ENCODE measurements at places on chromosomes 12 and 14.

GRCh38 chr14:71327691-71328090 lies 420.4 kb downstream of the PCNX1 start:
- no peak for DNase-seq

DNA sequence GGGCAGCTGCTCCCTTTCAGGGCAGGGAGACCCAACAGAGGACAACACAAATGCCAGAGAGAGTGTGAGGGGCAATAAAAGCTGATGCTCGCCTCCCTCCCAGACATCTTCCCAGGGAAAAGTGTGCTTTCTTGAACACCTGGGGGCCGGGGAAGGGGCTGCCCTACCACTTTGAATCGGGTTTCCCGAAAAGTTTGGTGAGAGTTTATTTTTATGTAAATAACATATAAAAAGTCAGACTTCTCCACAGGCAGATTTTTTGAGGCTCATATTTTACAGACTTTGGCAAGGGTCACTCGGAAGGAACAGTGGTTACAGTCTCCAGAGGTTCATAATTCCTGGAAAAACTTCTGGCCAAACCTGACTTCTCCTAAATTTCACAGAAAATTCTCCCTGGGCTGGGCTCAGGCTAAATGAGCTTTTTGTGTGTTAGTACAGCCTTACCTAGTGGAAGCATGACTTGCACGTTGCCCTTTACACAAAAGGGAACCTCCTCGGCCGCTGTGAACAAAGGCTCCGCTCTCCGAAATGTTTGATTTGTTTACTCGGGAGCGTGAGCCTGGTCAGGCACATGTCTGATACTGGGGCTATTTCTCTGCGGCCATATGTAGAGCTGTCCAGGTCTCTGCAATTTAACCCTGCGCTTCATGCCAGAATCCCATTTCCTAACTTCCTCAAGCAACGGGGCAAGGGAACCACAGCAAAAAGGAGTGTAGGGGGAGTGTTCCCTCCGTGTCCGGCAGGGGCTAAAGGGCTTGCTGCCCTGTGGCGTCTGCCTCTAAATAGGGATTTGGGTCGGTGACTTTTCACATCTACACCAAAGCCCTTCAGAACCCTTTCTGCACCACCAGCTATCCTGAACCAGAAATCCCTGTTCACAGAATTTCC lies 3.4 kb downstream of the RTL1 start:
- no peak for DNase-seq

- no peak for DNase-seq
These were observed 10.7 kb downstream of the ERP29 start for GRCh38 chr12:112023759-112024396.

DNA sequence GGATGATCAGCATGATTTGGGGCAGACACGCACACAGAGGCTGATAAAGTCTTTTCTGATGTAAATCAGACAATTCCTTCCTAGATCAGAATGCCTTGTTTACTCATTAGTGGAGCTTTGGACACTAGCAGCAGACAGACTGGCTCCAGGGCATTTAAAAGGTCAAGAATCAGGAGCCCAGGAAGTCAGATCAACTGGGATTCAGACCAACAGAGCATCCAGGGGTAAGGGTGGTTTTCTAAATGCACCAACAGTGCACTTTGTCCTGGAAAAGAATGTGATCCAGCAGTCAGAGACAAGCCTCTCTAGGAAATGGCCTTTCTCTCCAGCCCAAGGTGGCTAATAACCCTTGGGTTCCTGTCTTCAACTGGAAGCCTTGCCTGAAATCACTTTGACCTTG lies 405.3 kb downstream of the MED13L start:
- no peak for DNase-seq

DNA sequence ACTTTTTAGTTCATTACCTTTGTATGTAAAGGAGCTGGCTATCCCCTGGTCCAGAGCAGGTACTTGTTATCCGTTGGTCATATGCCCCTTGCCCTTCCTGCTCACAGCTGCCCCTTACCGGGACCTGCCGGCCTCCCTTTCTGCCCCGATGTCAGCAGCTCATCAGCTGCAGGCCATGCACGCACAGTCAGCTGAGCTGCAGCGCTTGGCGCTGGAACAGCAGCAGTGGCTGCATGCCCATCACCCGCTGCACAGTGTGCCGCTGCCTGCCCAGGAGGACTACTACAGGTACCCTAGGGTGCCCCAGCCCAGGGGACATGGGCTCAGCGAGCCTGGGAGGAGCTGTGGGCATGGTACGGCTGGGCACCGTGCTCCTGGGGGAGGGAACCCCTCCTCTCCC lies 2.3 kb upstream of the RNU7-1 start:
- DNase-seq = no peak

DNA sequence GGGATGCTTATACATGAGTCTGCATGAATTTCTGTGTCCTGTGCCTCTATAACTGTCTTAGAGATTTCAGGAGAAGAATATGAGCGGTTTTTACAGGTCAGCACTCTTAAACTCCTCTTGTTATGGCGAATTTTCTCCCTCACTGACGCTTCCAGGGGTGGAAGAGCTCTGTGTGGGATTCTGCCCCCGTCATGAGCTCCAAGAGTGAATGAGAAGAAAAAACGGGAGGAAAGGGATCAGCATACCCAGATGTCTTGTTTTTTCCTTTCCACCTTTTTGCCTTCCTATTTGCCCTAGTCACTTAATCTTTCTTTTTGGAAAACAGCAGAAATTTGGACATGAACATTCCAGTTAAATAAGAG lies 651 bp downstream of the PFKM start:
- DNase-seq = no peak

DNA sequence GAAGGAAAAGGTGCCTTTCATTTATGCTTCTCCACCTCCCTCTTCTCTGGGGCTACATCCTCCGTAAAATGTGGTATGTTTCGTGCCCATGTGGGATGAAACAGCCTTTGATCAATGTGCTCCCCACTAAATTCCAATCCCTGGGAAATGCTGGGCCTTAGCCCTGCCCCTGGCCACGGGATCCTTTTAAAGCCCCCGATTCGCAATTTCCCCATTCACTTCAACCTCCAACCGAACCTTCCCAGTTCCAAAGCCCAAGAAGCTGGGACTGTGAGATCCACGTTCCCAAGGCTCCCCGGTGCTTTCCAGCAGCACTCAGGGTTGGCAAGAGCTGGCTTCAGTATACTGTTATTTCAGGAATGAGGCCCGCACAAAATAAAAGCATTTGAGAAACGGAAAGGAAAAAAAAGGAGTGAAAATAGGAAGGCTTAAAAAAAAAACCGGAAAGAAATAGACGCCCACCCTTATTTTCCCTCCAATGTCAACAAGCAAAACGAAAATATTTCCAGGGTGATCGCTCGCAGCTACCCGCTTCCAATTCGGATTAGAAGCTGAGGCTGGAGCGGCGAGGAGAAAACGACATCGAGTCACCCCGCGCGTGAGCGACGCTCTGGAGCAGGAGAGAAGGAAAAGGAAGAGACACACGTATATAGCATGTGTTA lies 1.3 kb upstream of the FOXG1 start:
- DNase-seq = no peak

GRCh38 chr14:74441113-74441512 lies 15.1 kb upstream of the SYNDIG1L start:
- no peak for DNase-seq

DNA sequence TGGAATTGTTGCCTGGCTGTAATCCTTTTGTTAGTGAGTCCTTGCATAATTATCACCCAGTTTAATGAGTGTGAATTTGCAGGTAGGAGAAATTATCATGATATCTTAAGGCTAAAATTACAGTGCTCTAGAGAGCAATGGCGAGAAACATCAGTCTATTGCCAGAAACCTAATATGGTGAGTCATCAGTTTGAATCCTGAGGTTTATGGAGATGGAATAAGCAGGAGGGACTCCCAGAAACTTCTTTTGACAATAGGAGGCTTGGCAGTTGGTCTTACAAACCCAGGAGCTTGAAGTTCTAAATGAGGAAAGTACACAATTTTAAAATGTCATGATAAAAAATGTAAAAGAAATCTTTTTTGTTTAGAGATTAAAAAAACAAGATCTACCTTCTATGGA lies 31.5 kb upstream of the CRADD start:
- DNase-seq = no peak

DNA sequence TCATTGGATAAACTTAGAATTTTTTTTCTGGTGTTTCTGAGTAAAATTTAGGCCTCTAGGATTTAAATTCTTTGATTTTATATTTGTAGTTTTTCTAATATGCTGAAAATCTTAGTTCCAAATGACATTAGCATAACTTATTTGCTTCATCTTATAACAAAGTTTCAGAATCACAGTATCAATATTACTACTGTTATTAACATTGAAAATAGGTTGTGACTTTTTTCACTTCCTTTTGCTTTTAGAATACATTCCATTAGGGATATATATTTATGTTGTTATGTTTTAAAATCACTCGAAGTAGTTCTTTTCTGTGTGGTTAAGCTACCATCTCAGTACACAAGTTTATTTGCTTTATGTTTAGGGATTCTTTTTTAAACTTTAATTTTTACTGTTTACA lies 12.8 kb downstream of the RAB3IP start:
- DNase-seq = no peak

GRCh38 chr14:94929354-94929753 lies 159.4 kb upstream of the GSC start:
- DNase-seq = no peak

DNA sequence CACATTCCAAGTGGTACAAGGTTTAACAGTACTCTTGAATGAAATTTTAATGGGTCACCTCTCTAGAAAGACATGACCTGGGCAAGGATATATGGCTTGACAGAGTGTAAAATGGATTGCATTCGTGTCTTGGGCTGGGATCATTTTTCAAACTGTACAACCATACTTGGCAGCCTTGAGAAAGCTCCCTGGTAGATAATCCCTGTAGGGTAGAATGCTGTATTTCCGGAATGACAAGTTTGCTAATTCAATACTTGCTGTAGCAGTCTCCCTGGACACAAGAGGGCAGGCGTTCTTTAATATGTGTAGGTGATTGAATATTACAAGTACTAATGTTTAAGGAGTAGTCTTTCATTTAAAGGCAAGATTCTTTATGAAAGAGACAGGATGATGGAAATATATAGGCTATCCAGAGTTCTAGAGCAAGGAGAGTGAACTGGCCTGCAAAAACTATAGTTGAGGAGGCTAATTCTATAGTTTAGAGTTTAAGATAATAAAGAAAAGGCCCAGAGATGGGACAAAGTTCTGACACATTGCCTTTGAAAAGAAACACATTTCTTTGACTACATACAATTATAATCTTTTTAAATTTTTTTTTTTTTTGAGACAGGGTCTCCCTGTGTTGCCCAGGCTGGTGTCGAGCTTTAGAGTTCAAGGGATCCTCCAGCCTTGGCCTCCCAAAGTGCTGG lies 53.4 kb downstream of the PLBD1 start:
- DNase-seq = peak; percentile 78

- DNase-seq = no peak
These were observed 75.3 kb downstream of the PPFIA2 start for GRCh38 chr12:81683881-81684280.

GRCh38 chr14:68781161-68782021 lies 11.5 kb downstream of the ZFP36L1 start:
- DNase-seq = no peak

GRCh38 chr14:100425429-100425827 lies 102.3 kb downstream of the SLC25A47 start:
- no peak for DNase-seq

Measured in epithelial cell of prostate (primary cell).